ENCODE measurements at places on chromosomes 1 and 21. TPM values are rescaled to one million over a fixed set of nuclear protein-coding genes. Genes with fewer than 3 reads are reported as not detected.

Gene PBX1
- total RNA-seq, result 25.0 TPM

Gene TDRD5
- total RNA-seq, result 30.5 TPM

Gene RTCA
- 24.2 TPM for total RNA-seq

Gene TMCC2
- total RNA-seq, result 14.7 TPM

Gene CNR2
- total RNA-seq, result 0.08 TPM

All from testis (tissue), 5 donors.